ENCODE measurements at places on chromosomes 11 and 22. TPM values are rescaled to one million over a fixed set of nuclear protein-coding genes. Genes with fewer than 3 reads are reported as not detected.

The CSTF3 gene
- 39.3 TPM for total RNA-seq

The RASGRP2 gene
- 12.8 TPM for total RNA-seq

- no peak for DNase-seq
These were observed 126.5 kb downstream of the RASSF10 start for GRCh38 chr11:13135385-13136271.

The KCNQ1 gene
- 10.7 TPM for total RNA-seq

DNA sequence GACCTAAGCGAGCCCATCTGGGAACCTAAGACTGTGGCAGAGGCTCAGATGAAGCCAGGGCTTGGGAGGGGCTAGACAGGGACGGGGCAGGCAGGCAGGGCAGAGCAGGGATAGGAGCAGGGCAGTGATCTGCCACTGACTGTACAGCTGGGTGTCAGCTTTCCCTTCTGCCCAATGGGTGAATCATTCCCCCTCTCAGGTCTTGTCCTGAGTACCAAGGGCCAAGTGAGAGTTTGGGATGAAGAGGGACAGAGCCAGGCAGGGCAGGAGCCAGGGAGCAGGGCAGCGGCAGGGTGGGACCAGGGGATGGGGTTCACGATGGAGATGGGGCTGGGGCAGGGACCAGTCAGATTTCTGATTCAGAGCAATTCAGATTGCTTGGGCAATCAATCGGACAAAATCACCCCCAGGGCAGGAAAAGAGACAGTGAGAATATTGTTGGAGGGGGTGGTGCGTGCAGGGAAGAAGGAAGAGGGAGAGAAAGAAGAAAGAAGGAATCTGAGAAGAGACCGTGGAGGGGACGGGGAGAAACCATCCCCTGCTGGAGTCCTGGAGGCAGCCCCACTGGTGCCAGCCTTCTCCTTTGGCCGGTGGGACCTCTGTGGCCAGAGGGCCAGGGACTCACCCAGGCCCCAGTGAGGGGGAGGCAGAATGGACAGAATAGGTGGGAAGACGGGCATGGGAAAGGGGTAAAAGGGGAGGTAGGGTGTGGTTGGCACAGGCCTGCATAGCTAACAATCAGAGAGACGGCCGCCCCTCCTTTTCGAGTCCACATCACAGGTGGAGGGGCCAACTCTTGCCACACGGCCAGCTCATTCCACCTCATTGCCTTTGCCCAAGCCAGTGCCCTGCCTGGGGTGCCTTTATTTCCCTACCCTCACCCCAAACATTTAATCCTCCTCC lies 47.2 kb downstream of the CYTH4 start:
- DNase-seq, result no peak

The TPP1 gene
- total RNA-seq, result 44.7 TPM

- DNase-seq, result no peak
These were observed 885.4 kb downstream of the OPCML start for GRCh38 chr11:132646890-132647289.

DNA sequence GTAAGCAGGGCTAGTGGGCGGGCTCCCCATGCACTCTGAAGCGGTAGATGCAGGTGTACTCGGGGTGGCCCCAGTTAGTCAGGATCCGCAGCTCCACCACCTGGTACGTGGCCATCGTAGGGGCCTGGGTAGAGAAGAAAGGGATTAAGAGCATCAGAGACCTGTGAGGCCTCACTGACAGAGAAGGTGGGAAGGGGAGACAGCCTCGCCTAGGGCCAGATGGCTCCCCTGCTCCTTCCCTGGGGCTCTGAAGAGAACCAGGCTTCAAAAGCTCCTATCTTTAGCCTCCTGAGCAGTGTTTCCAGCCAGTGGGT lies 19.6 kb downstream of the SUN2 start:
- no peak for DNase-seq

The FOLR1 gene
- 4.8 TPM for total RNA-seq

DNA sequence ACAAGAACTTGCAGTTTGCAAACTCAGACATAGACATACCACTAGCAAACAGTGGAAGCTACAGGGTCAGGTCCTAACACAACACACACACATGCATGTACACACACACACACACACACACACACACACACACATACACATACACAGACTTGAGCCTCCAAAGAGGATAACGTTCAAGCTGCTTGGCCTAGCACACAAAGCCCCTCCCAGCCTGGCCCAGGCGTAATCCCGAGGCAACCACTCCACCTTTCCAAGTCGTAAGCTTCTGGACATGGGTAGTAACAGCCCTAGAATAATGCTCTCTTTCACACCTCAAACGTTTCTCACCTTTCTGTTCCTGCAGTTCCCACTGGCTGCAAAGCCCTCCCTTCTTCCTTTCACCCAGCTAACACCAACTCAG lies 88.6 kb downstream of the LARGE1 start:
- DNase-seq, result no peak

DNA sequence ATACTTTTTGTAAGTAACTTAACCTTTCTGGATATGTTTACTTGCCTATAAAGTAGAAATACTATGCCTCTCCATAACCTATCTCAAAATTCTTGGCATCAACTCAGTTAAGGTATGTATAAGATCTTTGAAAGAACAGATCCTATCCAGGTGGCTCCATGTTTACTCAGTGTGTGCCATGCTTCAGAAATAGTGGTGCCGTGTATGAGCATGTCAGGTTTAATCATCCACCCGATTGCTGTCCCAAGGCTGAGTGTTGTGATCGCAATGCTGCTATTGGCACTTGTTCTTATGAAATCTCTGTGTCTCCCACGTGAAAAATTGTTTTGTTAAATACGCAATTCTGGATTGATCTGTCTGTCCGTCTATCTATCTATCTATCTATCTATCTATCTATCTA lies 85.9 kb upstream of the SNX19 start:
- no peak for DNase-seq
